Retinal pigment epithelial cell (primary cell): ENCODE measurements at places on chromosomes 5 and 9.

GRCh38 chr5:134647750-134648424 is 698 bp upstream of the SEC24A start:
- DNase-seq = peak; percentile 70

DNA sequence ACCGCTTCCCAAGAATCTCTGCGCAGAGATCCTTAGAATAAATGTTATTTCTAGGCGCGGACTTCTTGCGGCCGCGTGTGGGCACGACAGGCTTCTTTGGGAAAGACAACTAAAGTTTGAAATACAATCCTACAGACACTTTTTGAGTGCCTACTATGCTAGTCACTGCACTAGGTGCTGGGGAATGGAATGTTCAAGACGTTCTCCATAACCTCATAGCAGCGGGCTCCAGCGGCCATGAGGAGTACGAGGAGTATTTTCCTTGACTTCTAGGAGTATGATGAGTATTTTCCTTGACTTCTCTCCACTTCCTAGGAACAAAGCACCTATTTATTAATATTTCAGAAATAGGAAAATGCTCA is 636 bp upstream of the PWWP2A start:
- DNase-seq = no peak

DNA sequence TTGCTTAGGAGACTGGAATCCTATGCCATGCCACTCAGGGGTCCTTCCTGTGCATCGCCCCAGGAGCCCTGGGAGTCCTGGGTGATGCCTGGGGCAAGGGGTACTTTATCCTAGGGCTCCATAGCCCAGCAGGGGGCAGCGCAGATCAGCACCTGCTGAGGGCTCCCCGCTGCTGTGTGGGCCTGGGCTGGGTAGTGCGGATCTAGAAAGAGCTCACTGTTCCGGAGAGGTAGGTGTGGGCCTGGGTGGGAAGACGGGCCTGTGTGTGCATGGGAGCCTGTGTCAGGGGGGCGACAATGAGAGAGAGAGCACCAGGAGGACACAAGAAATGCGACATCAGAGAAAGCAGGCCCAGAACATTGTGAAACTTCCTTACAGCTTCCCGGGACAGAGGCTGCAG is 11.4 kb upstream of the DAB2IP start:
- DNase-seq = no peak

DNA sequence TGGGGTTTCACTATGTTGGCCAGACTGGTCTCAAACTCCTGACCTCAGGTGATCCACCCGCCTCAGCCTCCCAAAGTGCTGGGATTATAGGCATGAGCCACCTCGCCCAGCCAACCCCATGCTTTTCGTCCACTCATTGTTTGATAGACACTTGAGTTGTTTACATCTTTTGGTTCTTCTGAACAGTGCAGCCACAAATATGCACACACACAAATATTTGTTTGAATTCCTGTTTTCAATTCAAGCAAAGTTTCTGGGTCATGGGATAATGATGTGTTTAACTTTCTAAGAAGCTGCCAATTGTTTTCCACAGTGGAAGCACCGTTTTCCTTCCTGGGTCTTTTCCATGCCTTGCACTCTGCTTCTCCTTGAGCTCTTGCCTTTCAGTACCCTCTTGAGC is 6.8 kb upstream of the PAEP start:
- no peak for DNase-seq

- no peak for DNase-seq
Measured at GRCh38 chr5:169701910-169702451, 64.9 kb downstream of the DOCK2 start.

DNA sequence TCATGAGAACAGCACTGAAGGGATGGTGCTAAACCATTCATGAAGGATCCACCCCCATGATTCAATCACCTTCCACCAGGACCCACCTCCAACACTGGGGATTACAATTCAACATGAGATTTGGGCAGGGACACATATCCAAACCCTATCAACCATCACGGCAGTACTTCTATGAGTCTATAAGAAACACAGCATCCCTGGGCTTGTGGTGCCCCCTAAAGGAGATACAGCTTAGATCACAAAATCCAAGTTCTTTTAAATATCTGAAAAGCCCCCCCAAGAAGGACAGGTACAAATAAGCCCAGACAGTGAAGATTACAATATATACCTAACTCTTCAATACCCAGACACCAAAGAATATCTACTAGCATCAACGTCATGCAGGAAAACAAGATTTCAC is 233.7 kb upstream of the ADRA1B start:
- DNase-seq = no peak

- DNase-seq = no peak
Measured at GRCh38 chr5:77643654-77644370, 5.3 kb upstream of the OTP start.

GRCh38 chr9:23766613-23767012 is 59.4 kb downstream of the ELAVL2 start:
- no peak for DNase-seq

DNA sequence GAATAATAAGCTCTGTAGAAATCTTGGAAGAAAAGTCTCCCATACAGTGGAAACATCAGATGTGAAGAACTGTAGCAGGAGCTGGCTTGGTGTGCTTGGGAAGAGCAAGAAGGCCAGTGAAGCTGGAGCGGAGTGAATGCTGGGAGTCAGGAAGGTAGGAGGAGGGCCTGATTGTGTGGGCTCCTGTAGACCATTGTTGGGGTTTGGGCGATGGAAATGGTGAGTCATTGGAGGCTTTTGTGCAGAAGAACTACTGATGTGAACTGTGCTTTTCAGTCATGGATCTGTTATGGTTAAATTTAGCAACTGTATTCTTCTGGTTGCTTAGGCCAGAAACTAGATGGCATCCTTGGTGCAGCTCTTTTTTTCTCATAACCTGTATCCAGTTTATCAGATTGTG is 2.3 kb downstream of the ICE1 start:
- DNase-seq = no peak

GRCh38 chr9:133186736-133187135 is 22.3 kb downstream of the OBP2B start:
- no peak for DNase-seq

GRCh38 chr9:35636135-35636876 is 14.4 kb downstream of the SIT1 start:
- no peak for DNase-seq

DNA sequence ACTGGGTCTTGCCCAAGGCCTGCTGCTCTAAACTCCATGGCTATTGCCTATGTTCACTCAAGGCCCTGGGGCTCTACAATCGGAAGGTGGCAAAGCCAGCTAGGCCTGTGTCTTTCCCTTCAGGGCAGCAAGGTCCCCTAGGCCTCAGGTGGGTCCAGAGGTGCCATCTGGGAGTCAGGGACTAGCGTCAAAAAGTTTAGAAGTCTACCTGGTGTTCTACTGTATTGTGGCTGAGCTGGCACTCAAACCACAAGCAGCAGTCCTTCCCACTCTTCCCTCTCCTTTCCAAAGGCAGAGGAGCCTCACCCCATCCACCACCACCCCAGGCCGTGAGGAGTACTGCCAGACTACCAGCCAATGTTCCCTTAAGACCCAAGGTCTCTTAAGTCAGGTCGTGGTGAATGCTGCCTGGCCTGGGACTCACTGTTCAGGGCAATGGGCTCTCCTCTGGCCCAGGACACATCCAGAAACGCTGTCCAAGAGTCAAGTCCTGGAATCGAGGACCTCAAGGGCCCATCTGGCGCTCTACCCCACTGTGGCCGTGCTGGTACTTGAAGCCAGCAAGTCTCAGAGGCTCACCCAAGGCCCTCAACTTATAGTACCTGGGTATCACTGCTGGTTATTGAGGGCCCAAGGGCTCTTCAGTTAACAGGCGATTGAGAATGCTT is 13.0 kb upstream of the SARDH start:
- no peak for DNase-seq

GRCh38 chr5:88539693-88540365 is 271.2 kb upstream of the TMEM161B start:
- DNase-seq = no peak

GRCh38 chr5:148641735-148642134 is 12.6 kb downstream of the HTR4 start:
- DNase-seq = no peak

DNA sequence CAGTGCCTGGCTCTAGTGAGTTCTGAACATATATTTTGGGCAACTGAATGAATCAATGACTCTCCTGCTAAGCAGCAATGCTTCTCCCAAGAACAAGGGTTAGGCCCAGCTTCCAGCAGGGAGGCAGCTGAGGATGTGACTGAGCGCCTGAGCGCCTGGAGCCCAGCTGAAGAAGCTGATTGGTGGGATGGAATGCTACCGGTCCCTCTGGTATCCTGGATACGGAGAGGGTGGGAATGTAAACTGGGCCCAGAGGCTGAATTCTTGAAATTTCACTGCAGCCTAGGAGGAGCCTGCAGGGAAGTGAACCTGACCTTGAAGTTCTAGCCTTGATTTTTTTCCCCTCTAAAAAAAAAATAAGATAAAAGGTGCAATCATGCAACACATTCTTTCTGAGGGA is 43.2 kb downstream of the WWC1 start:
- DNase-seq = peak; percentile 92

DNA sequence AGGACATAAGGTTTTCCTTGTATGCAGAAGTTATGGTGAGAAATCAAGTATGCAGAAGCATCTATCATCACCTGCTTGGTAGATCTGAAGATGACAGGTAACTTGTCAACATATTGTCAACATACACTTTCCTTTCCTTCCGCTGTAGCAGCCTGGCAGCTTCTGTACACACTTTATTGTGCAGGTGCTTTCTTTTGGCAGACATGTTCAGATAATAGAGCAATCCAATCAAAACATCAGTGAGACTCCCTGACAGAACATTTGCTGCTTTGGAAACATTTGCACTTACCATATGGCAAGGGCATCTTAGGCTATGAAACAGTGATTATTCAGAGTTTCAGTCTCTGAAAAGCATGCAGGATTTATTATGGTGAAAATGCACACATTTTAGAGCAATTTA is 161.1 kb upstream of the CDH12 start:
- DNase-seq = no peak
